ENCODE measurements at places on chromosomes 3 and 15.

GRCh38 chr3:126961191-126961790, 21.6 kb upstream of the PLXNA1 start:
- no peak for DNase-seq

GRCh38 chr15:47095833-47096232, 621.5 kb upstream of the SEMA6D start:
- no peak for DNase-seq

- DNase-seq = no peak
These were observed 8.3 kb upstream of the TM4SF4 start for GRCh38 chr3:149466192-149466591.

GRCh38 chr3:124752051-124752450, 21.8 kb downstream of the UMPS start:
- no peak for DNase-seq

- DNase-seq = no peak
These were observed 36.2 kb upstream of the TOPBP1 start for GRCh38 chr3:133697960-133698359.

GRCh38 chr15:41983221-41983620, 10.9 kb upstream of the EHD4 start:
- no peak for DNase-seq

- no peak for DNase-seq
These were observed 117.1 kb upstream of the TJP1 start for GRCh38 chr15:29939404-29939803.

- DNase-seq = no peak
These were observed 181.1 kb upstream of the SOX2 start for GRCh38 chr3:181530584-181530983.

DNA sequence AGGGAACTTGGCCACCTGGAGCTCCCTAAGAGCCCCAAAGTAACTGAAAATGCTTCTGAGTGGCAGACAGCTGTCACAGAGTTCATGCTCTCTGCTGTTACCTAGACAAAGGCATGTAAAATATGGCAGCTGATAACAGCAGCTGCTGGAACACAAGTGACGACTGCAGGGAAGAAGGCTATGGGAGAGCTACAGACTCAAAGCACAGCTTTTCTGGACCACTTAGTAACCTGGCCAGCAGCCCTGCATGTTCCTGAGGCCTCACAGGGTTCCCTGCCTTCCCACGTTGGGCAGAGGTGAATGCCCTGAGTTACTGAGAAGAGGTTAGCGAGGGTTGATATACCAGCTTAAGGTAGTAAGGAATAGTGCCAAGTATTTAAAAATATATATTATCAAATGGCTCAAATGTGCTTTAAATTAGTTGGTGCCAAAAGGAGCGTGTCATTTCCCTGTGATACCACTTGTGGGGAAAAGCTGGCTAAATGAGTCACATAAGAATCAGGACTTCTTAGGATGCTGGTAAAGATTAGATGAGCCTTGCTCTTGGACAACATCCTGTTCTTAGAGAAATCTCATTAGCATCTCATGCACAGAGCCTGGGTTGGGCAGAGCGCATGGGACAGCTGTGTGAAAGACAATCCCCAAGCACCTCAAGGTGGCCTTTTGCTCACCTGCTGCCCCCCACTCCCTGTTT, 76.4 kb upstream of the SCN5A start:
- no peak for DNase-seq

GRCh38 chr3:10983219-10983916, 9.2 kb upstream of the SLC6A1 start:
- DNase-seq = peak; percentile 36

DNA sequence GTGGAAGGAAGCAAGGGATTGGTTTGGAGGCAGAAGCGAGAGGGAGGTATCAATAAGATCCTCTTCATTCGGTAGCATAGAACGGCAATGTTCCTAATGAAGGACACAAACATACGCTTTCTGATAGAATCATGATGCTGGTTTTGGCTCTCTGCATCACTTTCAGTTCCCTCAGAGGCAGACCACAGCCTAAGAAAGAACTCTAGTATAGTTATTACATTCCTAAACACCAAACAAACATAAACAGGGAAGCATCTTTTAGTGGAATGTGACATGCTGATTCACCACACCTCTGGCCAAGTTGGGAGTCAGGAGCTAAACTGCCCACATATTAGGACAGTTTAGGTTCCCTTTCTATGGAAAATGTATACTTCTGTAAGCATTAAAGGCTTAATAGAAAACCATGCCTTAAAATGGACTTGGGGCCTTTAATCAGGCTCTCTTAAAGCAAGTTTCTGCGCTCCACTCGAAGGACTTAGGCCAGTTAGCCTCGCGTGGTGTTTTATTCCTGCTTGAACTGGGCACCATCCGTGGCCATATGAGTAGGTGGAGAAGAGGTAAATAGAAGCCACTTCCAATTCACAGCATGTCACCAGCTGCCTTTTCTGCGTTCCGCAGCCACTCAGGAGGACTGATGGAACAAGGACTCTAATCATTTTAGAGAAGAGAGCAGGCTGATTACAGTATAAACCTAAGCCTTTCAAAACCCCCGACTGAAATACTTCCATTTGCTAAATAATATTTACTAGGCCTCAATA, 53.7 kb downstream of the CD47 start:
- DNase-seq = no peak

- peak; percentile 13 for DNase-seq
These were observed 106.6 kb downstream of the SSR3 start for GRCh38 chr3:156448300-156448699.

- peak; percentile 49 for DNase-seq
These were observed 57.6 kb upstream of the NR2E3 start for GRCh38 chr15:71752604-71753289.

GRCh38 chr3:162302983-162303624, 806.5 kb downstream of the OTOL1 start:
- peak; percentile 2 for DNase-seq

GRCh38 chr3:187995667-187996066, 158.3 kb upstream of the LPP start:
- DNase-seq = no peak

GRCh38 chr3:178086144-178086825, 450.0 kb upstream of the KCNMB2 start:
- peak; percentile 2 for DNase-seq

DNA sequence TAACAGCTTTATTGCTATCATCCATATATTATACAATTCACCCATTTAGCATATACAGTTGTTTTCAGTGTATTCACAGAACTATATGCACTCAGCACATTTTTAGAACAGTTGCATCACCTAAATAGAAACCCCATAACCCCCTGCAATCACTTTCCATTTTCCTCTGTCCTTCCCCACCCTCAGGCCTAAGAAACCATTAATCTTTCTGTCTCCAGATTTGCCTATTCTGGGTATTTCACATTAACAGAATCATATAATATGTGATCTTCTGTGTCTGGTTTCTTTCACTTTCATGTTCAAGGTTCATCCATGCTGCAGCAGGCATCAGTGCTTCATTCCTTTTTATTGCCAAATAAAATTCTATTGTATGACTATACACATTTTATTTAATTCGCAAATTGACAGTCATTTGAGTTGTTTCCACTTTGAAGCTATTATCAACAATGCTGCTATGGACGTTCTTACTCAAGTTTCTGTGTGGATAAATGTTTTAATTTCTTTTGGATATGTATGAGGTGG, 39.8 kb downstream of the ADAMTS17 start:
- no peak for DNase-seq

DNA sequence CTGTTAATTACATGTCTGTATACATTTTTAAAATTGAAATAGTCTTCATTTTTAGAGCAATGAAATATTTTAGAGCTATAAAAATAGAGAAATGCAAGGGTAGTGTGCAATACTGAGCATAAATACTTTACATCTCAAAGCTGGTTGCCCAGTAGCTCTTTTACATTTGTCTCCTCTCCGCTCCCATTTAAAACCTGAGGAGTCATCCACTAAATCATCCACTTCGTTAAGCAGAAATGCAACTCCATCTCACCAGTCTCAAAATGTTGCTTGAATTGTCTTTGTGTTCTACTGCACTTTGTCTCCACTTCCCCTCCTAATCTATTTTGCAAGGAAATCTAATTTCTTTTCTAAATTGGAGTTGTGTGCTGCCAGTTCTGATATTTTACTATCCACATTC, 563.6 kb downstream of the VGLL3 start:
- no peak for DNase-seq

DNA sequence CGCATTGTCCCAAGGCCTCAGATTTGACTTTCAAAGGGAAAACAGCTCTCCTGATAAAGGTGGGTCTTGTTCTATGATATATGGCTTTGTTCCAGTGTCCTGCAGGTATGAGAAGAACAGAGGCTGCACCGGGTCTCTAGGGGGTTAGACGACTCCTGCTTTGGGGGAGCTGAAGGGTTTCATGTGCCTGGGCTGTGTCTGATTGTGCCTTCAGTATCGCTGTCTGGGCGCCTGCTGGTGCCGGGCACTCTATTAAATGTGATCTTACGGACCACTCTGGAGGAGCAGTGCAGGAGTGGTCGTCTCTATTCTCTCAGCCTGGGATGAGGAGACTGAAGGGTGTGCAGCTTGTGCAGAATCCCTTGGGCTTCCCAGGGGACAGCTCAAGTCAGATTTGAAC, 16.0 kb downstream of the PAQR5 start:
- no peak for DNase-seq

GRCh38 chr3:197434830-197435229, 120.9 kb downstream of the BDH1 start:
- no peak for DNase-seq

DNA sequence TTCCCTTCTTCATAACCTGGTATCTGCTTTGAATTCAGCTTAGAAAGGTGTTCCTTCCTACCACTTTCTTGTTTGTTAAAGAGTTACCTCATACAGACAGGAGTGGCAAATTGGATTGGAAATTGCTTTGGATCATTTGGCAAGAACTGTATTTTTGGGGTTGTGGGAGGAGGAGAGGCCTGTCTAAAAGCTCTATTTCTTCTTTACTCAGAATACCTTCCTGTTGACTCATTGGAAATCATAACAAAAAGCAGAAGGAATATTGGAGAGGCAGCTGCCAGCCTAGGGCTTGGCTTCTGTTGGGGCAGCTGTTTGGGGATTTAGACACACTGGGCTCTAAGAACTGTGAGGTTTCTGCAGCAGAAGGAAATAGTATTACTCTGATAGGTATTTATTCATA, 14.2 kb downstream of the IQGAP1 start:
- DNase-seq = peak; percentile 83

DNA sequence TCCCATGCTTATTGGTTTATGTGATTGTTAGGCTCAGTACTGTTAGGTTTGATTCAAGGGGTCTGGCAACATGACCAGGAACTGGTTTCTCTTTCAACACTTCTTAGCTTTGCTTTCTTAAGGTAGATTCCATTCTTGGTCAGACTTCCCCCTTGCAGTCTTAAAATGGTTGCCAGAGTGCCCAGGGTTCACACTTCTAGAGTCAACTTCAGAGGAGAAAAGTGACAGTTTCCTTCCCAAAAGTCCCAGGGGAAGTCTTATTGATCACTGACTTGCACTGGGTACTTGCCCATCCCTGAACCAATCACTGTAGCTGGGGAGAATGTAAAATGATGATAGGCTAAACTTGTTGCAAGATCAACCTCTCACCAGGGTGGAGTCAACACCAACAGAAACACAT, 14.1 kb downstream of the MGLL start:
- no peak for DNase-seq

DNA sequence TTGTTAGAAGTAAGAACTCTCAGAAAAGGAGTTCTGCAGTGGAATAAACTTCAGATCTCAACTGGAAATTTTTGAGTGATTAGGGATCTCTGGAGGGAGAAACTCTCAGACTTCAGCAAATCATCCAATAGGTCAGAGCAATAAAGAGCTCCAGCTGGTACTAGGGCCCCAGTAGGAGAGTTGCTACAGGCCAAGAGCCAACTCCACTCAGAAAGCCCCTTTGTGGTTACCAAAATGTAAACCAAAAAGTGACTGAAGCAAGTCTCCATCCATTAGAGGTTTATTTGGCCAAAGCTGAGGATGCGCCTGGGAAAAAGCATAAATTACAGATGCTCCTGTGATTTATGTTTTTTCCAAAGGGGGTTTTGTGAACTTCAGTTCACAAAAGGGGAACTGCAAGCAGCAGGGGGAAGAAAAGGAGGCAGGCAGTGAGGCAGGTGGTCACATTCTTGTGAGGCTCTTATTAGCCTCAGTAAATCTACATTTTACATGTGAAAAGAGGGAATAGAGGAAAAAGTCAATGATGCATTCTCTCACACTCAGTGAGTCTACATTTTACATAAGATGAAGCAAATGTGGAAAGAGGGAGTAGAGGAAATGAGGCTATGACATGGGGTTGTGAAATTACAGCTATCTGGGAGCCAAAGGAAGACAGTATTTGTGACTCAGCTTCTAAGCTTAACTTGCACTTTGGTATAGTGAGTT, 92.4 kb upstream of the DAZL start:
- DNase-seq = peak; percentile 59

DNA sequence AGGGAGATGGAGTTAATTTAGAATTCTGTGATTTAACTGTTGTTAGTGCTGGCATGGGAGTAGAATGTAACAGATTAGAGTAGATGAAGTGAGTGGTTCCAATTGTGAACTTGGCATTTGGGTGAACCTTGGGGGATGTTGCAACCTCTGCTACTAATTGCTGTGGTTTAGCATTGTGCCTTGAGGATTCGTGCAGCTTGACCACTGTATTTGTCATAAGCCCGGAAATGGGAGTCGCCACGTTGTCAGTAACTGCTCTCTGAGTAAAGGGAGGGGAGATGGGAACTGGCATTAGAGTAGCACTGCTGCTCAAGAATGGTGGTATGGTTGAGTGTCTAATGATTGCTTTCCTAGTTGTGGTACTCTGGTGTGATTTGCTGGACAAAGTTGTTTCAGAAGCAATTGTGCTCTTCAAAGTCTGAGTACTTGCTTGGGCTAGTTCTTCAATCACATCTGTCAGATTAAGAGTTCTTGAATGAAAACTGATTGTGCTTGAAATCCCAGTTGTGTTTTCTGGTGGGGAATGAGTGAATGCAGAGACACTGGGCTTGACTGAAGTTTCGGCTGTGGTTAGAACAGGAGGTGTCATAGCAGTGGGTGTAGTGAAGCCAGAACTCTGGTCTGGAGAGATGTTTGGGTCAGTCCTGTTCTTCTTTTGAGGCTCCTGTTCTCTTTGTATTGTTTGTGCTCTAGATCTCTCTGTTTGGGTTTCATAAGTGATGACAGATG, 15.4 kb downstream of the IGSF10 start:
- DNase-seq = peak; percentile 96

GRCh38 chr15:63439536-63440264, 58.1 kb upstream of the CA12 start:
- DNase-seq = no peak

DNA sequence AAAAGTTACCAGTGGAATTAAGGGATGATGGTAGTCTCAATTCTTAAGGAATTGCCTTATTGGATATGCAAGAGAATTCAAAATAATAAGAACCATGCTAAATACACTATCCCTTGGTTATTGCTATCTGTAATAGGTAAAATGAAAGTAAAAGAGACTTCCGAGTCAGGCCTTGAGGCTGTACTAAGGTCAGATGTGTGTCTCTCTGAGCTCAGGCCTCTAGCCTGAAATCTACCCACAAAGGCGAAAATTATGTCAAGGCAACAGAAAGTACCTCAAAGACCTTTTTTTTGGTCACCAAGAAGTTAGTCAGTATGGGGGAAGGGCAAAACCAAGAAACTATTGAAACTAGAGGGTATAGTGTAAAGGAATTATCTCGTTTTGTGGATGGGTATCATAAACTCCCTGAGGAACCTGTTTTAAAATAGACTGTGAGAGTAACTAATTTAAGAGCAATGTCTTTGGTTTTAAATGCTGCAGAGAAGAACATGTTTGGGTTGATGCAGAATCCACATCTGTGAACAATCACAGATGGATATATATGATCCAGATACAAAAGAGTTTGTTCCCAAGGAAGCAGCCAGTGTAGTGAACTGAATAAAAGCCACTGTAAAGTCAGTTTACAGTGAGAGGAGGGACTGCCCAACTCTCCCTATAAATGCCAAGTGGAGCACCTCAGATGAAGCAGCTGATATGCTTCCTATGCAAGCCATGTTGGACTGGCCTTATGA, 382.3 kb upstream of the SEMA6D start:
- no peak for DNase-seq
